ENCODE measurements at places on chromosomes 3 and 15.

DNA sequence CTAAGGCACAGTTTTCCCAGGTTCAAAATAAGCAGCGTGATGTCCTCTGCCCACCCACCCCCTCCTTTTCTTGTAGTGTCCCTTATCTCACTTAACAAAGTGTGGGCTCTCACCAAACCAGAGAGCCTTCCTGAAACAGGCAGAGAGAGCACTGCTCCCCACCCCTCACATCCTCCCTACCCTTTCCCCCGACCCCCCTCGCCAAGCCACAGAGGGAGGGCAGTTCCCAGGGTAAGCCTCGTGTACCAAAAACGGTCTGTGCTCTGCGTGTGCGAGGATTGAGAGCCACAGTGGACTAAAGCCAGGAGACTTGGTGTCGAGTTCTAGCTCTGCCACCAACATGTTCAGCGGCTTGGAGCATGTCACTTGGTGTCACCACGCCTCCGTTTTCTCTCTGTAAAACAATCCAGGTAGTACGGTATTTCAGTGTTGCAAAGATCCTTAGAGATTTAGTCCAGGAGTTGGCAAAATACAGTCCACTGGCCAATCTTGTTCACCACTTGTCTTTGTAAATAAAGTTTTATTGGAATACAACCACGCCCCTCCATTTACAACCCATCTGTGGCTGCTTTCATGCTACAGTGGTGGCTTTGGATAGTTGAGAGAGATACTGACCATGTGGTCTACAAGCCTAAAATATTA lies 249.9 kb downstream of the OPA1 start:
- DNase-seq, result no peak

DNA sequence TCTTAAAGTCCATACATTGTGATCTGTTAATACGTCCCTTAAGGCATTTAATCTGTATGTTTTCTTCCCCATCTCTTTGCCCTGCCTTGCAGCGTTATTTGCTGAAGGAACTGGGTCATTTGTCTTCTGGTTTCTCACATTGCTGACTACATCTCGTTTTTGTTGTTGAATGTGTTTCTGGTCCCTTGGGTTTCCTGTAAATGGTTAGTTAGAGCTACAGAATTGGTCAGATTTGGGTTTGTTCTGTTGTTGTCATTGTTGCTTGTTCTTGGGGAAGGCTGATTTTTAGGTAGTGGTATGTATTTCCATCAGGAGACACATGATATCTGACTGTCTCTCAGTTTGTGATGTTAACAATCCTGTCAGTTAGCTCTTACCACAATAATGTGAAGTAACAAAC lies 27.0 kb upstream of the ITPKA start:
- DNase-seq, result no peak

DNA sequence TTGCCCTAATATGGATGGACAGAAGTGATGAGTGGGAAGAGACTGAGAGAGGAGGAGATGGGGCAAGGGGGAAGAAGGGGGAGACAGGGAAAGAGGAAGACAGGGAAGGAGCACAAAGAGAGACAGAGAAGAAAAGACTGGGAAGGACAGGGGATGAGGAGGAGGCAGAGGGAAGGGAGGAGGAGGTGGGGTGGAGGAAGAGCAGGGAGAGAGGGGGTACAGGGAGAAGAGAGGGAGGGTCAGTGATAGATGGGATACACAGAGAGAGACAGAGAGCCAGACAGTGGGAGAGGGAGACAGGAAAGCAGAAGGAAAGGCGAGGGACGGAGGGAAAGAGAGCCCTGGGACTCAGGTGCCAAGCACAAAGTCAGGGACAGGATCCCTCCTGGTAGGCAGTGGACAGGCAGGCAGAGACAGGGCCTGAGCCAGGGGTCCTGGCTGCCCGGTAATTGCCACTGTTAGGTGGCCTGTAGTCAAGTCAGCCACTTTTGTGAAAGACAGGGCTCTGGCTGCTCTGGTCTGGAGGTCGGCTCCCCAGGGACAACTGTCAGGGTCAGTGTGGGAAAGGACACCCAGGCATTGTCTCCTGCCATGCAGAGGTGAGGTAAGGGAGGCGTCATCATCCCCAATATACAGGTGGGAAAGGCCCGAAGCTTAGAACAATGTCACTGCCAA lies 9.8 kb downstream of the VILL start:
- no peak for DNase-seq

- no peak for DNase-seq
Observed at GRCh38 chr3:133464573-133464972, 64.7 kb downstream of the BFSP2 start.

DNA sequence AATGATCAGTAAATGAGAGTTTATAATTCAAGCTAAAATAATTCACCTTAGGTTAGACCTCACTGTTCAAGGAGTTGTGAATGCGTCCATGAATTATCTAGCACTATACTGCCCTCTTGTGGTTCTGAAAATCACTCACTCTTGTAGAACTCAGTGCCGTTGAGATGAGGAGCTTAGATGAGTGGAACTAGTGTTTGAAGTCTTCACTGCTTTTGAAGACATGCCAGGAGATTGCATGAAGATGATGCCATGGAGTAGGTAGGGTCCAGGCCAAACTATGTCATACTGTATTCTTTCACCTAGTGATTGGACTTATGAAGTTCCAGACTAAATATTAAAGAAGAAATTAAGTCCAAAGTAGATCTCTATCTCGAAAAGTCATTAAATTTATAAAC lies 28.8 kb downstream of the LYSMD4 start:
- peak; percentile 42 for DNase-seq

DNA sequence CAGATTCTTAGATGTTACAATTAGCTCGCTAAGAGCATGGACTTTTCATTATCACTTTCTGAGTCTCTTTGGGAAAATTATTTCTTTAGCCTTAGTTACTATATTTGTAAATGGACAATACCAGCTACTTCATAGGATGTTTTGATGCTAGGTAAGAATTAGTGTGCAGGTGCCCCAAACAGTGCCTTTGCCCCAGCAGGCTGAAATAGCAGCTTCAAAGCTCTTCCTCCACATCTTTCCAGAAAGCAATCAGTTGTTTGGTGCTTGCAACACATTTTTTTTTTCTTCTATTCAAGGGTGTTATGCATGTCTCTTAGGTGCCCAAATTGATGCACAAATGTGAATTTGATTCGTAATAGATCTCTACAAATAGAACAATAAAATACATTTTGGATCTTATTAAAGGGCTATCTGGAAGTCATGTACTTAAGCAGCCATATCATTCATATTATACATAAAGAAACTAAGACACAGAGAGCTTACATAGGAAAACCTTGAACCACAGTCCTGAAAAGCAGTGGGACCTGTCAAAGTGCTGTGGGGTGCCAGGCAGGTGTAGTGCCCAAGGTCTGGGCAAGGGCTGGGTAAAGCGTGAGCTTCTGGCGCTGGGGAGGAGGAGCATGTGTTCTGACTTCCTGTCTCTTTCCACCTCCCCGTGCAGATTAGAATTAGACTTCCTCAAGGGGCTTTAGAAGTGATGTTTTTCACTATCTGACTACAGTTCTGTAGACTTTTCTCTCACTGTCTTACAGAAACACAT lies 62.9 kb downstream of the FNDC3B start:
- DNase-seq, result no peak

DNA sequence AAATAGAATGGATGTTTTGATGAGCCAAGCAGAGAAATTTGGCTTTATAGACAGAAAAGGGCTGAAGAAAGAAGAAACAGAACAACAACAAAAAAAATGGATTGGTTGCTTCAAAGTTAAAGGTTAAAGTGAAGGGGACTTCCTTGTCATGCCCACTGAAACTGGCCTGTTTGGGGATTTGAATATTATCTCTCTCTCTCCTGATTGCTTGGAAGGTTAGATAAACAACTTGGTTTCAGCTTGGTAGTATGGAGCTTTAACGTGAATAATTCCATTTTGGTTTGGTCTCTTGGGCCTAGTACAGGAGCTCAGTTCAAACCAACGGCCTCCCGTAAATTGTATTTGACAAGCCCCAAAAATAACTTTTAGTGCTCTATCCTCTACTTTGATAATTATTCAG lies 70.8 kb upstream of the MBNL1 start:
- no peak for DNase-seq

GRCh38 chr3:48835650-48836366 lies 11.9 kb downstream of the PRKAR2A start:
- DNase-seq, result no peak

DNA sequence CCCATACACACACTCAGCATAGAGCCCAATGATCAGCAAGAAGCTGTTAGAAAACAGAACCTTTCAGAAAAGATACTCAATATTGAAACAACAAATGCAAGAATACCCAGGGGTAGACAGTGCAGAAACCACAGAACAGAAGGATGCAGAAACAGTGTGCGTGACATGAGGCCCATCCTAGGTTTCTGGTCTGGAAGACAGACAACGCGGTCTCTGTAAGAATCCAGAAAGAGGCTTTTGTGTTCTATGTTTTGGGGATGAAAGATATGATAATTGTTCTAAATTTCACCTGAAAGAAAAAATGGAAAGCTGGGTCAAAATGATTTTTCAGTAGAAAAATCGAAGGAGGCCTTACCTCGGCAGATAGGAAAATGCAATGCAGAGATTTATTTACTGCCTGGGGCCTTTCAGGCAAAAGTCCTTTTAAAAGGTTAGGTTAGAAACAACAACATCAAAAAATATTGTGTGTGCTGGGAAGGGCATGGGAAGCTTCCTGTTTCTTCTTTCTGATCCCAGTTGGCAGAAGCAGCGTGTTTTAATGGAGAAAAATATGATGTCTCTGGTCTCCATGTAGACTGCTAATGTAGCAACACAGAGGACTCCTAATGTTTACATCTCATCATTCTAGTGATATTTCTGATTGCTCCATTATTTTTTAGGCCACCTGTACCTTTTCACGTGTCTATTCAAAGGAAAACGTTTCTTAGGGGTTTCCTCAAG lies 17.0 kb downstream of the SYNM start:
- no peak for DNase-seq

DNA sequence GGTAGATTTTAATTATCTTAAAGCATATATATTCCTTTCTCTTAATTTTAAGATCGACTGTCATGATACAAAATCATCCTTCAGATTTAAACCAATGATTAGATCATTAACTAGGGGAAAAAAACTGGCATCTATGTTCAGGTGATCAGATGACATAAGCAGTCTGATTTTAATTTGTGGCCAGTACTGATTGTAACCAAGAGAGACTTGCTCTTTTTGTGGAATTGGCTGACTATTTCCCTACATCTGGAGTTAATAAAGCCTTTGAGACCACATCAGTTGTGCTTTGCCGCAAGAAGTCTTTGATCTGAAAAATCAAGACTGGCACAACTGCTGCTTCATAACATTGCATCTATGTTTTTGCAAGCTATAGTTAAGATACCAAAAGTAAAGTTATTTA lies 148.4 kb upstream of the CGNL1 start:
- peak; percentile 29 for DNase-seq

GRCh38 chr15:98085003-98085639 lies 124.6 kb downstream of the ARRDC4 start:
- peak; percentile 39 for DNase-seq

GRCh38 chr15:99657996-99658395 lies 75.2 kb downstream of the LYSMD4 start:
- DNase-seq, result no peak

DNA sequence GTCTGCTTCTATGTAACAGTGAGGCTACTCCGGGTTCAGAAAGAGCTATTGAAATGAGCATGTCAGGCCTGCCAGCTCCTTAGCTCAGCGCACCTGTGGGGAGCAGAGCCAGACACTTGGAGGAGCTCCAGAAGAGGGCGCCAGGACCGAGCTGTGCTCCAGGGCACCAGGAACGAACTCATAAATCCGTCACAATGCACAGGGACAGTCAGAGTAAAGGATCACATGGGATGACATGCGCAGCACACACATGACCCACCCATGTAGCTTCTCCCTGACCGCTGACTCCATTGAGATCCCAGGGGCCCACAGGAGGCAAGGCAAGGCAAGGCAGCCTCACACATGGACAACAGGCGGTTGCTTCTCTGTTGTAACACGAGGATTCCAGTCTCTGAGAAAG lies 26.0 kb upstream of the GNB5 start:
- DNase-seq, result no peak

DNA sequence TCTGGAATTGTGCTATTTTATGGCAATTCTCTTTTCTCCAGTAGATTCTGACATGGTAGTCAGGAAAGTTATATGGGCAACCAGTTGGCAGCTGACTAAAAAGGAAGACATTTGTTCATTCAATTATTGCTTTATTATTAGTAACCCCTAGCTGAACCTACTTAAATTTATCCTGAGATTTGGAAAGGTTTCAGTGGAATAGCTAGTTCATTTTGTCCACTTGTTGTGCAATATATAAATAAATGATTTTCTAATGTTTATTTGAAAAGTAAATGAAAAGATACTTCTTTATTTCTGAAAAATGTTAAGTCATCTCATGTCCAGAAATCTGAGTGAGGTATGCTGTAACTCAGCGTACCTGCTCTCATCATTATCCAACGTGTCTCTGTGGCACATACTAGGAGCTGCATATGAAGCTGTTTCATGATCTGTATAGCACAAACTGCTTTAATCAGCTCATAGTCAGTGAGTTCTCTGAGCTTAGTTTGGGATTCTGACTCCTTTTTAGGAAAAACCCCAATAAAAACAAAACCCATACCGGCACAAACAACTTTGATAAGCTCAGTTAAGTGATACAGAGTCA lies 35.9 kb downstream of the RARB start:
- no peak for DNase-seq

GRCh38 chr3:112115161-112115739 lies 17.8 kb downstream of the GCSAM start:
- DNase-seq, result no peak

- no peak for DNase-seq
Observed at GRCh38 chr3:156456771-156457224, 98.1 kb downstream of the SSR3 start.

DNA sequence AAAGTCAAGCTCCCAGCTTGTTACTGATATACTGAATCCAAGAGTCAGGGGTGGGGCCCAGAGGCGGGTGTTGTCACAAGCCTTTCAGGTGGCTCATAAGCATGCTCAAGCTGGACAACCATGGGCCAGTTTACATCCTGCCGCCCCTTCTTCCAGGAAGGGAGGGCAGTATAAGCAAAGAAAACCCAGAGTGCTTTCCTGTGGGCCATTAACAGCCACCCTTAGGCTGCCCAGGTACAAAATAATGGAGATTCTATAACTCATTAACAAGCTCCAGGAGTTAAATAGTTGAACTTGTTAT lies 183.2 kb downstream of the NTRK3 start:
- no peak for DNase-seq

- no peak for DNase-seq
Observed at GRCh38 chr3:31971607-31972006, 9.5 kb downstream of the OSBPL10 start.

DNA sequence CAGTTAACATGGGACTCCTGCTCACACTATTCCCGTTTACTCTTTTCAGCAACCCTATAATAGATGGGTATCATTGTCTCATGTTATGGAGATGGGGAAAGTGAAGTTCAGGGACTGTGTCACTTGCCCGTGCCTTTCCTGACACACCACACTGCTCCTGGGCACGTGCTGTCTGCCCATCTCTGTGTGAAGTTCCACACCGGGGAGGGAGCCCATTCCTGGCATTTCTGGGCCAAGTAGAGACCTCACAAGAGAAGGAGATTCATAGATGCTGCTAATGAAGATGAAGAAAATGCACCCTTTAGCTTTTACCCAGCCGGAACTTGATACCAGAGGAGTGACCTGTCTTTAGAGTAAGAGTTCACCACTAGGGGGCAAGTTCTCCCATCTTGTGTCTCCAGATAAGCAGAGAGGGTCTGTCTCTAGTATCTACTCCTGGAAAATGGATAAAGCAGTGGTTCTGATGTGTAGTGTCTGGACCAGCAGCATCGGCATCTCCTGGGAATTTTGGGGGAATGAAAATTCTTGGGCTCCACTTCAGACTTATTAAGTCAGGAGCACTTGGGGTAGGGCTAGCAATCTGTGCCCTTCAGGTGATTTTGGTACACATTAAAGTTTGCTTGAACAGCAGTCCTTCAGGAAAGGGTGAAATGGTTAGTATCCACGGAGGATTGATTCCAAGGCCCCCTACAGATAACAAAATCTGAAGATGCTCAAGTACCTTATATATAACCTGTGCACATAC lies 2.0 kb upstream of the TOPBP1 start:
- peak; percentile 63 for DNase-seq

All from lung (tissue), 17 donors.